ENCODE measurements at places on chromosomes 1 and 21.

GRCh38 chr1:162040001-162040400 is 16.3 kb upstream of the OLFML2B start:
- DNase-seq: no peak

GRCh38 chr21:37319551-37319950 is 47.0 kb upstream of the DYRK1A start:
- no peak for DNase-seq

- DNase-seq: no peak
Measured at GRCh38 chr1:46657775-46658174, 10.4 kb downstream of the ATPAF1 start.

- no peak for DNase-seq
Measured at GRCh38 chr1:109927911-109928321, 17.3 kb downstream of the CSF1 start.

DNA sequence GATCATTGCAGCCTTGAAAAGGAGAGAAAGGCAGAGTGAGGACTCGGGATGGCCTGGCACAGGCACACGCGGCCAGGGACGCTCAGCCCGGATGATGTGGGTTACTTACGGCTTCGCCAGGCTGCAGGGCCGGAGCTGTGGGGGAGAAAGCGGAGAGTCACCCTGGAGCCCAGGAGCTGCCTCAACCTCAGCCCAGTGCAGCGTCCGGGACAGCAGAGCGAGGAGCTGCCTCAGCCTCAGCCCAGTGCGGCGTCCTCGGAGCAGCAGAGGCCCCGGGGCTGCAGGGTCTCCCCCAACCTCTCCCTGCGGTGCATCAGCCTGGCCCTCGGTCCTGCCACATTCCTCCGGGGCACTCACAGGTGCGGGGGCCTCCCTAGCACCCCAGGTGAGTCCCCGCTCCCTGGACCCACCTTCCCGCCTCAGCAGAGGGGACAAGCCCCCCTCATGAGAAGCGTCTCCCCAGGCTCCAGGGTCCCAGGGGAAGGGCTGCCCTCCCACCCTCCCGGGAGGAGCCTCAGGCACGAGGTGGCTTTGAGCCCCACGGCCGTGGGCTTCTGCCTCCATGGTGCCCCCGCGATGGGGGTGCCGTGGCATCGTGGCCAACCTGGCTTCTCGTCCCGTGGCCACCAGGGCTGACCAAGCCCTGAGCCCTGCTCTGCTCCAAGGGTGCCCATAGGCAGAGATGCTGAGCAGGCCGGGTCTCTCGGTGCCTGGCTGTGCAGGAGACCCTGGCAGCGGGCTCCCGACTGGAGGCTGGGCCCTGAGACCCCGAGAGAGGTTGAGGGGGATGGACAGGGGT is 10.5 kb upstream of the RNF223 start:
- no peak for DNase-seq

DNA sequence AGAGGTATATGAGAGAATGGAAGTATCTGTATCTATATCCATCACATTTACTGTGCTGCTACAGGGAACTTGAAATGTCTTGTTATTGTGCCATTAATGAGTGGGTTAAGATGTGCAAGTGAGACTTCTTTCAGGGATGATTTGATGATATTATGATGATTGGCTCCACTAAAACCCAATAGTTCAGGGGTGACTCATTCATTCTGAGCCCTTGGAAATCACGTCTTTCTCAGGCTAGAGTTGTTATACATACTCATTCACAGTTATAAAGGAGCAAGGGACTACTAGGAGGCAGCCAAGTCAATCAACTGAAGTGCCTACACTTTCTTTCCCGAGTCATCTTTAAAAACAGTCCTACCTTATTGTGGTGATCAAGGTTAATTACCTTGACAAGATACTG is 1109.8 kb upstream of the B3GALT2 start:
- DNase-seq: no peak

- DNase-seq: no peak
Measured at GRCh38 chr1:157124855-157125254, 13.3 kb downstream of the ETV3 start.

GRCh38 chr1:92842082-92843045 is 10.5 kb downstream of the RPL5 start:
- DNase-seq: no peak
